ENCODE measurements at places on chromosomes 4 and X. TPM values are rescaled to one million over a fixed set of nuclear protein-coding genes. Genes with fewer than 3 reads are reported as not detected.

SLITRK4 gene
- not detected for total RNA-seq

DCLK2 gene
- 3.5 TPM for total RNA-seq

RBMXL3 gene
- not detected for total RNA-seq

RPL34 gene
- 697 TPM for total RNA-seq

TRAPPC11 gene
- total RNA-seq = 30.5 TPM

CXCL5 gene
- 2.7 TPM for total RNA-seq

TEX13C gene
- total RNA-seq = not detected

COX7B2 gene
- total RNA-seq = not detected

RAB41 gene
- total RNA-seq = not detected

NALF2 gene
- total RNA-seq = not detected

F11 gene
- total RNA-seq = not detected

AFM gene
- not detected for total RNA-seq

RASGEF1B gene
- total RNA-seq = not detected

ZNF275 gene
- total RNA-seq = 4.9 TPM

PDGFC gene
- total RNA-seq = 62.8 TPM

MAGEC3 gene
- total RNA-seq = not detected

CACNA1F gene
- total RNA-seq = not detected

NCAPG gene
- 24.8 TPM for total RNA-seq

SHROOM4 gene
- total RNA-seq = 1.2 TPM

GPC3 gene
- not detected for total RNA-seq

HSFX1 gene
- total RNA-seq = 0.18 TPM

CLGN gene
- total RNA-seq = 8.9 TPM

PHEX gene
- not detected for total RNA-seq

RPL9 gene
- 3,525 TPM for total RNA-seq

CPE gene
- 1.2 TPM for total RNA-seq

SPANXN4 gene
- not detected for total RNA-seq

PAGE1 gene
- total RNA-seq = not detected

KLHL34 gene
- not detected for total RNA-seq

SRPX2 gene
- 61.3 TPM for total RNA-seq

Measured in myometrial cell (primary cell).